Activated CD4-positive, alpha-beta T cell treated with anti-CD3 and anti-CD28 coated beads, Interleukin-2, amount 50 U/mL, for 4 hours (primary cell): ENCODE measurements at places on chromosomes 5 and 9.

DNA sequence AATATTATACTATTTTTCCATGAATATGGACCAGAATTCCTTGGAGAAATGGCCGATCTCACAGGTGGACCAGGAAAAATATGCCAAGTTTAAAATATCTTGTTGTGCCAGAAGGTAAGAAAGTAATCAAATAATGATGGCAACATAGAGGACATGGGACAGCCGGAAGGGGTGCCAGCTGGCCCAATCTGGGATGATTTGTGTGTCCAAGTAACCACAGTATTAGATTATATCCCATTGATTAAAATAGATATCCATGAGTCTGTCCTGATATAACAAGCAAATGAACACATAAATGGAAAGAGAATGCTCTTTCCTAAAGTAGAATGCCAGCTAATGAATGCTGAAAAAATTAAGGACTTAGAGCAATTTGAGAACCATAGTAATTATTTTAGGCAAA lies 39.6 kb upstream of the ANKRD55 start:
- no peak for DNase-seq

DNA sequence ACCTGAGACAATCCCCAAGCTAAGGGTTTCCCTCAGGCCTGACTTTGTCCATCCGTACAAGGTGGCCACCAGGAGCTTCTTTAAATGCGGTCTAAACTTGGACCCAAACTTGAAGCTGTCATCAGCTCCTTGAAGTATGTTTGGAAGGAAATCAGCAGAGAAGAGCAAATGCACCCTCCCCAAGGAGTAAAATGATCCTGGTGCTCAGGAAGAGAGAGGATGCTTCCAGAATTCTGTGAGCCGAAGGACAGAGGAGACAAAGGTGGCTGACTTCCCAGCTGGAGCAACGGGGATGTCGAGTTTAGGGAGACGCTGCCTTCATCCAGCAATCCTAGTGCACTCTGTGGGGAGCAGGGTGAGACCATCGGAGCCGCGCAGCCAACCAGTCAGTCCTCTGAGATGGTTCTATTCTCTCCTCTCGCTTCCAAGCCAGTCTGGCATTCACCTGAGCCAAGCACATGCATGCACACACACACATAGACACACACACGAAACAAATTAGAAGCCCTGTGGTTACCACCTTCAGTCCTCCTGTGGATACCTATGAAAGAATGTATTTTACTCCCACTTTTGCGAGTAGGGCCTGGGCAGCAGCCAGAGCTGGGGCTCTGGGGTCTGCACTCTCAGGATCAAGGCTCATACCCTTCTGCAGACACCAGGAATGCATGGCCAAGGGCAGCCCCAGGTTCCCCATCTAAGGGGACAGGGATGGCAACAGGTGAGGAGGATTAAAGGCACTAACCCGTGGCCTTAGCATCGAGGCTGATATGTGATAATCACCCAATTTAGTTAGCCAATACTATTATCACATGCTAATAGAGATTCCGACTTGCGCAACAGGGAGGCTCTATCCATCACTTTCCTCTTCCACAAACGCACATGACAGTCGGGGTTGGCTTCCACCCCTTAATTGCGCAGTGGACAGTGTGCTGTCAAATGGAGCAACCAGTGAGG lies 75.8 kb downstream of the GTF3C4 start:
- no peak for DNase-seq

- no peak for DNase-seq
These were observed 278.4 kb downstream of the EBF1 start for GRCh38 chr5:158821331-158821730.

GRCh38 chr5:60066502-60066901 lies 173.0 kb upstream of the PDE4D start:
- DNase-seq: no peak

DNA sequence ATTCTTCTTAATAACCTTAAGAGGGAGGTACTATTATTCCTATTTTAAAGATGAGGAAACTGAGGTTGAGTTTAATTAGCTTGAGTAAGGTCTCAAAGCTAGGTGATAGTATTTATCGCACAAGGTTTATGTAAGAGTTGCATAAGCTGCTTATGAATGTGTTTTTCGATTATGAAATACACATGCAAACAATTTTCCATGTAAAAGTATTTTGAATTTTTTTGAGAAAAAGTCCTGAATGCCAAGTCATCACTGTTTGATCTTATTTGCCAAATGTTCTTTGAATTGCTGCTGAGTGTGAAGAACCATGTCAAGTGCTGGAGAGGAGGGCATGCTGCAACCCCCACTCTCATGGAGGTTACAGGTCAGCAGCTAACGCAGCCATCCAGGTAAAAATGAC lies 174.4 kb downstream of the CARTPT start:
- DNase-seq: no peak

- DNase-seq: no peak
These were observed 58.4 kb downstream of the DAPK1 start for GRCh38 chr9:87556039-87556438.

GRCh38 chr5:40332970-40333369 lies 346.7 kb upstream of the PTGER4 start:
- no peak for DNase-seq

- DNase-seq: no peak
These were observed 124.3 kb upstream of the SLC12A2 start for GRCh38 chr5:127959152-127959764.

DNA sequence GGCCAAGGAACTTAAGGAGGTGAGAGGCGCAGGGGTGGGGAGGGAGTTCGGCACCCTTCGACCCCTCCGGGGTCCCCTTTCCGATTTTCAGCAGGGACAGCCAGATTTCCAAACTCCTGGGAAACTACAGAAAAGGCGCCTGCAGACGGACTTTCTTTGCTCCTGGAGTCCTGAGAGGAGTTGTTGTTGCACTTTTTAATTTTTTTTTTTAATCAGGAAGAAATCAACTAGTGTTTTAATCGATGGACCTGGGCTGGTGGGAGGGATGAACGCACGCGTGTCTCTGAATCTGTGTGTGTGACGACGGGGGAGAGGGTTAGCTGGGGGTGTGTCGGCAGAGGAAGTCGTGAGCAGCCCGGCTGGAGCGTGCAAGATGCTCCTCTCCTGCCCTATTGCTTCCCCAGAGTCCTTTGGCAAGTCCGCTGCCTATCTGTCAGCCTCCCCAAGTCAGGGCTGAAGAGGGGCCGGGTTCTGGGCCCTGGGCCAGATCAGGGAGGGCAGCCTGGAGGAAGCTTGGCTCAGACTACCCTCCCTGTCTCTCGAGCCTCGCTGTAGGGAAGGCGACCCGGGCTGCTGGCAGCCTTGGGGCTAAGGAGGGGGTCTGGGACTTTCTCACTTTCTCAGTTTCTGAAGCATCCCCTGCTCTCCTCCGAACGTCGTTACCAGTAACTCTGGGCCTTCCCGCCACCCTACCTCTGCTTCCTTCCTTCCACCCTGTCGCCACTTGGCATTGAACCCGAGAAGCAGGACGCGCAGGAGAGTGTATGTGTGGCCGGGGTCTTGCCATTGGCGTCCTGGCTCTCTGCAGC lies 731 bp downstream of the PRR16 start:
- no peak for DNase-seq

- no peak for DNase-seq
These were observed 1.8 kb upstream of the LNPEP start for GRCh38 chr5:96933764-96934707.

DNA sequence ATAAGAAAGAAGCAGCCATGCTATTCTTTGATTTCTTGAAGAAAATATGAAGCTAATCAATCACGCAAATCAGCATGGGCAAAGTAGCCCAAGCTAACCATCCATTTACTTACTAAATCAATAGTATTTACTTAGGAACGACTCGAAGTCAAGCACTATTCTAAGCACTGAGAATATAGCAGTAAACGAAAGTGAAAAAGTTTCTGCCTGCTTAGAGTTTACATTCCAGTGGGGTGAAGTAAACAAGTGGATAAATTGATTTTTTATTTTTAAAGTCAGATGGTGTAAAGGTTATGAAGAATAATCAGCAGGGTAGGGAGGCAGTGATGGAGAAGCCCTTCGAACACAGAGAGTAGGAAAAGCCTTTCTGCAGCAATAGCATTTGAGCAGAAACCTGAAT lies 5.5 kb downstream of the TSTD2 start:
- no peak for DNase-seq

DNA sequence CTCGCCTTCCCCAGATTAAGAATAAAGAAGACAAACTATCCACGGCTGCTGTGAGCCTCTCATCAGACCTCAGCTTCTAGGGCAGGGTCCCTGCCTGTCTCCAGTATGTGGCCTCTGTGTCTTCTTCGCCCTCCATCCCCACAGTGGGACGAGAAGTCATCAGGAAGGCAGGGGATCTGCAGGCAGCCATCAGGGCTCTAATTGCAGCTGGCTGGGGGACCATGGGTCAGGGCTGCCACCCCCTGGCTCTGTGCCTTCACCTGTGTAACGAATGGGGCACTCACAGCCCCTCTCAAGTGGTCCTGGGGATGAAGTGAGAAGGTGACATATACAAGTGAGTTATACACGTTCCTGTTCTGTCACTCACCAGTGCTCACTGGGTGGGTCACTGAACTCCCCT lies 139.8 kb downstream of the KCNIP1 start:
- no peak for DNase-seq

DNA sequence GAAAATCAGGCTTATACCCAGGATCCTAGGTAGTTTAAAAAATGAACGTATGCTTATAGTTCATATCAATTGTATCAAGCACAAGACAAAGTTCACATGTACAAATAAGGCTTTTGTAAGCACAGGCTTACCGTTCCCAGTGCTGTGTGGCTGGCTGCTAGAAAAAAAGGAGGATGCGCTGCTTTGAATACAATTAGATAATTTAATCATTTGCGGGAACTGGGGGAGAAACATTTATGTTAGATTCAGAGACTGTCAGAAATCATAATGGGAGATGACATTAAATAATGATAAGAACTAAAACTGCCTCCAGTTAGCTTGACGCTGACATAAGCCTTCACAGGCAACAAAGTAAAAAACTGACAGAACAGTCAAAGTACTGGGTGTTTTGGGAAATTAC lies 93.2 kb downstream of the FNBP1 start:
- no peak for DNase-seq
